ENCODE measurements at places on chromosomes 13 and 19.
A peak's percentile ranks its signal among the peaks of the same experiment; 100 is the strongest.

DNA sequence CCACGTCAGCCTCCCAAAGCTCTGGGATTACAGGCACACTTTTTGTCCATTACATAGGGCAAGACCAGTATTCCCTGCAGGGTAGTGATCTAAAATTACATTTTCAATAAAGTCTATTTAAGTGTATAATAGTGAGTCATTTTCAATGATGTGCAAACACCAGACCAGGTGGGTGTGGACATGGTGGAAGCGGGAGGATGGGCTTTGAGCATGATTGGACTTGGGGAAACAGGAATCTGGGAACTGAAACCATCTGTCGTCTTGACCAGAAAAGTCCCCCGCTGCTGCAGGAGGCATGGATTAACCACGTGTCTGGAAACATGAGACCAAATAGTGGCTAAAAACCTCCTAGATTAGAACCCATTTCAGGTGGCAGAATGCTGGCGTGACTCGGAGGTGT lies 4.9 kb downstream of the FXYD3 start:
- peak; percentile 75 for DNase-seq

DNA sequence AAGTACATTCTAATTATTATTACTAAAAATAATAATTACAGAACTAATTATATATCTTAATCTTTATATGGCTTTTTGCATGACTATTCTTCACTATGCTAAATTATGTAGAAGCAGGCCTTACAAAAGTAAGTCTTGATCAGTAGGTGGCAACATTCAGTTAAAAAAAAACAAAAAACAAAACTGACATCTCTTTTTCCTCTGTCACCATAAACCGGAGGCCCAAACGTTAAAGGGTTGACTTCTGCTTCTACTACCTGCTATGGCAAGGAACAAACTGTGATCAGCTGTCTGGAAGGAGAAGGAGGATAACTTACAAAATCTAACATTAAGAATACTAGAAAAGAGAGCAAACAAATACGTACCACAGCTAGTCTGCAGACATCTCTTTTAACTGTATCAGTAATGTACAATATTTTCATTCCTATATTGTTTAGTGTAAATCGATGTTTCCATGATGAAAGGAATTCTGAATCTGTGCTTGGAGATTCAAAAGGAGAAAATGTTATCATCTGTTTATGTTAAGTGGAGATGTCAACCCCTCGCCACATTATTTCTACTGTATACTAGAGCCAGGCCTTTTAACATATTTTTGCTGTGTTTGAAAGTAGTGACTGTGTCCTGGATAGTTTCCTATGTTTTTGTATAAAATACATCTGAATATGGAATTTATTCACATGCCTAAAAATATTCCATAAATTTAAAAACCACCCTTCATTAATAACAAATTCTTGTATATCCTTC lies 1525.4 kb downstream of the SLITRK1 start:
- DNase-seq, result peak; percentile 0

GRCh38 chr19:1616875-1617274 lies 11.6 kb upstream of the UQCR11 start:
- no peak for DNase-seq

DNA sequence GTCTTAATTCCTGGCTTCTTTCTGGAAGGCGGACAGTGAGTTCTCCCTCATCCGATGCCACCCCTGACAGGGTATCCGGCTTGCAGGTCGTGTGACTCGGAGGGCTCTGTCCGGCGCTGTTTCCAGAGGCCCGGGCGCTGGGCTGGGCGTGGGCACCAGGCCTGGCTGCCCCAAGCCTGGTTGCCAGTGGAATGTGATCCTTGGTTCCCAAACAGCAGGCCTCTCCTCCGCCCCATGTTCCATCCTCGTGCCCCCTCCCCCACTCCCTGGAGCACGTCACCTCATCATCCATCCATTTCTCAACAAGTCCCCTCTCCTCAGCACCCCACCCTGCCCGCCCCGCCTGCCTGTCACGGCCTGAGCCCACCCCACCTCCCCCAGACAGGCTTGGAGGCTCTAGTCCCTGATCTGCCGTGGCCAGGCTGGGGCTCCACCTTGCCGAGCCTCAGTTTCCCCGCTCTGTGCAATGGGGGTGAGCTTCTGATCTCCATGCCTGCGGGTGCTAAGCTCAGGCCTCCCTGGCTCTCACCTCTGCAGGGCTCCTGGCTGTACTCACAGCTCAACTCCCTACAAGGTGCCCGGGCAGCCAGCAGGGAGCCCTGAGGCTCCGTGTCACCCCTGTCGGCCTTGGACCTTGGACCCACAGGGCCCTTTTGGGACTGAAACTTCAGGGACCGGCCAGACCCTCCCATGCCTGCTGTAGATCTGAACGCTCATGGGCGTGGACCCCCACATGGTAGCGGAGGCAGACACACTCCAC lies 2.3 kb downstream of the TBXA2R start:
- no peak for DNase-seq

- no peak for DNase-seq
Observed at GRCh38 chr19:12752056-12752781, 628 bp downstream of the BEST2 start.

GRCh38 chr19:51546107-51546649 lies 14.7 kb upstream of the SIGLEC6 start:
- DNase-seq, result no peak

Measured in AG10803 (cell line).